ENCODE measurements at places on chromosomes 1 and 21.

DNA sequence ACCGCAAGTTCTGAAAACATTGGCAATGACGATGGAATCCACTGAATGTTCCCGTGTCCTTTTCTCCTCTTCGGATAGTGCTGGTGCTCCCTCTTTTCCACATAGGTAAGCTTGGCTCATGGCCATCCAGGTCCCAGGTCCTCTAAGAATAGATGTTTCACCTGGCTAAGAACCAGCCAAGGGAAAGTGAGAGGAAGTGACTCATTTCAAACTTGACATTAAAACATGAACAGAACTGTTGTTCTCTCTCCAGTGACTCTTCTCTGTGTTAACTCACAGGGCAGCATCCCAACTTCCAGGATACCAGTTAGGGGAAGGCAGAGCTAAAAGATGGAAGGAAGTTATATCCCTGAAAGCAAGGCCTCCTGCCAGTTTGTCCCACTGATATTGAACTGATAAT is 493.8 kb upstream of the CHRM3 start:
- DNase-seq: no peak

- DNase-seq: no peak
Observed at GRCh38 chr1:199174336-199174735, 535.5 kb downstream of the PTPRC start.

DNA sequence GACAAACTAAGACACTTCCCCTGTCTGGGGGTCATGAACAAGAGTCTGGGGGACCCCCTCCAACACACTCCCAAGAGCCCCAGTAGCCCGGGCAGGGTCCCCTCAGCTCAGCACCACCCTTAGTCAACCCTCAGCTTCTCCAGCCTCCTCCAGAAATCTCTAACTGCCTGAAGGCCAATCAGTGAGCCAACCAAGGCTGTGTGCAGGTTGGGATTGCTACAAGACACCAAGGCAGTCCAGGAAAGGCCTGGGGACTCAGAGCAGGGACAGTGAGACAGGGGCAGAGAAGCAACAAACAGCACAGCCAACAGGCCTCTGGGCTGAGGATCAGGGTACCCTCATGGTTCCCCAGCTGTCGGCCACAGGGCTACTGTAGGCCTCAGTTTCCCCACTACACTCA is 13.3 kb downstream of the SMIM12 start:
- no peak for DNase-seq

DNA sequence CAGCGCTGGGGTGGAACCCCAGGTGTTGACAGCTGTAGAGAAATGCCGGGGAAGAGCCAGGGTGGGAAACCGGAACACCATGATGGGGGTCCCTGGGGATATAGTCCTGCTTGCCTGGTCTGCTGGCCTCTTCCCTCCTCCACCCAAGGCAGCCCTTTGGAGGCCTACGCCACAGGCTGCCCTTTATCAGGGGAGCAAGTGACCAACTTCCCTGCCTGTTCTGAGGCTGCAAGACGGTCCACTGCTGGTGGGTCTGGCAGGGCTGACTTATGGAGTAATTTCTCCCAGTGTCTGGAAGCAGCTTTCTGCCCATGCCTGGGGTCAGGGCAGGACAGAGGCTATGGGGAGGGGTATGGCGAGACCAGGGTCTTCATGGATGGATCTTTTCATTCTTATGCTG is 50.8 kb upstream of the EDN2 start:
- no peak for DNase-seq

DNA sequence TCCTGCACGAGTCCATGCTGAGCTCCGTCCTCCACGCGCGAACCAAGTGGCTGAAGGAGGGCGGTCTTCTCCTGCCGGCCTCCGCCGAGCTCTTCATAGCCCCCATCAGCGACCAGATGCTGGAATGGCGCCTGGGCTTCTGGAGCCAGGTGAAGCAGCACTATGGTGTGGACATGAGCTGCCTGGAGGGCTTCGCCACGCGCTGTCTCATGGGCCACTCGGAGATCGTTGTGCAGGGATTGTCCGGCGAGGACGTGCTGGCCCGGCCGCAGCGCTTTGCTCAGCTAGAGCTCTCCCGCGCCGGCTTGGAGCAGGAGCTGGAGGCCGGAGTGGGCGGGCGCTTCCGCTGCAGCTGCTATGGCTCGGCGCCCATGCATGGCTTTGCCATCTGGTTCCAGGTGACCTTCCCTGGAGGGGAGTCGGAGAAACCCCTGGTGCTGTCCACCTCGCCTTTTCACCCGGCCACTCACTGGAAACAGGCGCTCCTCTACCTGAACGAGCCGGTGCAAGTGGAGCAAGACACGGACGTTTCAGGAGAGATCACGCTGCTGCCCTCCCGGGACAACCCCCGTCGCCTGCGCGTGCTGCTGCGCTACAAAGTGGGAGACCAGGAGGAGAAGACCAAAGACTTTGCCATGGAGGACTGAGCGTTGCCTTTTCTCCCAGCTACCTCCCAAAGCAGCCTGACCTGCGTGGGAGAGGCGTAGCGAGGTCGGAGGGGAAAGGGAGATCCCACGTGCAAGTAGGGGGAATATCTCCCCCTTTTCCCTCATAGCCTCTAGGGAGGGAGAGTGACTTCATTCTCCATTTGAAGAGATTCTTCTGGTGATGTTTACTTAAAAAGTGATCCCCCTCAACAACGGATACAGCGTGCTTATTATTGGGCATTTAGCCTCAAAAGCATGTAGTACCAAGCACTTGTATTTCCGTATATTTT is 991 bp downstream of the PRMT6 start:
- no peak for DNase-seq

Measured in NCI-H1436 treated with DMSO at 0.1 percent for 48 hours (cell line).